Activated CD8-positive, alpha-beta memory T cell treated with anti-CD3 and anti-CD28 coated beads for 48 hours (primary cell): ENCODE measurements at places on chromosomes 5 and 9.
A peak's percentile ranks its signal among the peaks of the same experiment; 100 is the strongest.

DNA sequence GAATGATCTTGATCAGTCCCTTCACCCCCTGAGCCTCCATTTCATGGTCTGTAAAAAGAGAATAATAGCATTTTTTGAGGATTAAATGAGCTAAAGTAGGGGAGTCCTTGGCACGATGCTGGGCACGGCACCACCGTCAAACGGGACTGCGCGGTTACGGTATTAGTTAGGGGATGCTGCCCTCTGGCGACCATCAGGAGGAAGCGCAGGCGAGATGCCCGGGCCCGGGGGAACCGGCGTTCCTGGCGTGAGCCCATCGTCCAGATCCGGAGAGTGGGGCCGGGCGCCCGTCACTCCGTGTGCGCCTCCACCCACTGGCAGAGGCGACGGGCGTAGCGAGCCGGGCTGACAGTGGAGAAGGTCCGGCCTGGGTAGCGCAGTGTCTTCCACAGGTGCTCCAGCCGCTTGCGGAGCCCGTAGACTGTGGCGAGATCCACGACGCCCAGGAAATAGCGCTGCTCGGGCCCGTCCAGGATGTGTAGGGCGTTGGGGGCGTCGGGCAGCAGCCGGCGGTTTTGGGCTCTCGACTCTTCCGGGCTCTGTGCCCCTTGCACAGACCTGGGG, 4.8 kb upstream of the ST6GALNAC4 start:
- DNase-seq = peak; percentile 80

DNA sequence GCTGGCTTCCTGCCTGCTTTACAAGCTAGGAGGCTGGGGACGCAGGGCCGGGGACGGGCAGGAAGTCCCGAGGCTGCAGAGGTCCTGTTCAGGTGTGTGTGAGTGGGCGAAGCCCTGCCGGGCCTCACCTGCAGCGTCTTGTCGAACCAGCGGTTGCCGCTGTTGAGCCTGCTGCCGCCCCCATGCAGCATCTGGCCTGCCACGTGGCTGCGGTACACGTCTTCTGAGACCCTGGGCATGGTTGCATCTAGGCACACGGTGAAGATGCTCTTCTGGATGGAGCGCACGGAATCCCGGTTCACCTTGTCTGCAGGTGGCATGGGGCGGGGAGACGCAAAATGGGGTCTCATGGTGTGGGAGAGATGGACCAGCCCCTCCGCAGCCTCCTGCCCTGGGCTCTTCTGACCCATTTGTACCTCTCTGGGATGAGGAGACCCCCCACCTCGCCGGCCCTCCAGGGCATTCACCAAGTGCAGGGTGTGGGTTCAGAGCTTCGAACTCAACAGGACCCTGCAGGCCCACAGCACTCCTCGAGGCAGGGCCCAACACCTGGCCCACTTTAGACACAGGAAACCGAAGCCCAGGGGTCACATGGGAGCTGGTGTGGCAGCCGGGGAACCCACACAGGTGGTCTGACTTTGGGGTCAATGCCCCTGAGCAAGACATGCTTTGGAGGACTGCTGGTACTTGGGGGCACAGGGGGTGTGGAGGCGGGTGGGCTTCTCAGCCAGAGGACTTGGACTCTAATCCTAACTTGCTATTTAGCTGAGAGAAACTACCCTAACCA, 10.0 kb downstream of the CRAT start:
- no peak for DNase-seq

DNA sequence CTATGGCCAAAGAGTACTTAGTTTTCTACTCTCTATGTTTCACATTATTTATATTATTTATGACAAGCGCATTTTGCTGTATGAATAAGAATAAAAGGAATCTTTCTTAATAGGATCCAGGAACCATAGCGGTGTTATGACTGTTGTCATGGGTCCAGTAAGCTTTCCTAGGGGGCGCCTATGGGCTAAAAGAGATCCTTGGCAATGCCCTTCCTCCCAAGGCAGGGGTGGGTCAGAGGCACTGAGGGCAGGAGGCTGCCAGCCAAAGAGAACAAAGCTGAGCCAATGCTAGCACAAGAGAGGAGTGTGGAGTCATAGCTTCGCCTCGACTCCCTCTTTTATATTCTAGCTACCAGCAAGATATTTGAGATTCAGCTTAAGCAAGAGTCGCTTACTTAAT, 98.4 kb upstream of the GNAQ start:
- no peak for DNase-seq

DNA sequence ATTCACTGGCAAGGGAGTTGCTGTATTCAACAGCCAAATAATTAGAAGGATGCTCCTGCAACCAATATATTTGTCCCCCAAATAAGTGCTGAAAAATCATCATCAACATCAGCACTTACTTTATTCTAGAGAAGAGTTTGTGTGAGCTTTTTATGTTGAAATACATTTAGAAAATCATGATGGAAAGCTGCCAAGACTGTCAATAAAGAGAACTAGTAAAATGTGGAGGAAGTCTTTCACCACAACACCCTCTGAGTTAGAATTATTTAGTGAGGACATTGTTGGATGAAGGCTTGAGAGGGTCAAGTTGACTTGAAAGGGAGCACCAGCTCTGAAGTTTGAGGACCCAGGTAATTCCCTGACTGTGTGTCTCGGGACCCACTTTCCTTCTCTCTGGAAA, 100.2 kb upstream of the TBCA start:
- DNase-seq = no peak

DNA sequence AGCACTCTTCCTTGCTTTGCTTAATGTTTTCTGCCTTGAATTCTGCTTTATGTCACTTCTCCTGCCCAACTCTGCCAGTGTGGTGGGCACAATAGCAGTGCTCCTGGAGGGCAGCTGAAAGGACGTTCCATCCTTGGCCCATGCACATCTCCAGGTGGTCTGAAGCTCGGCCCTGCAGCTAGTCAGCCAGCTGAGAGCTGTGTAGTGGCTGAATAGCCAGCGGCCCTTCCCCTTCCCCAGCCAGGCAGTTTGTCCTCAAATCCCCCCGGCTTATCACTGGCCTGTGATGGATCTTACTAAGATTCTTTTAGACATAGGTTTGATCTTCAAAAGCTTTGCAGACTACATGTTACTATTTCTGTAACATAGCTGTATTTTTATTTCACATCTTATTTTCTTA, 42.7 kb upstream of the ANGPTL2 start:
- no peak for DNase-seq

- DNase-seq = no peak
These were observed 73.8 kb upstream of the IL17B start for GRCh38 chr5:149452665-149453617.

GRCh38 chr5:100790170-100790665, 112.9 kb downstream of the ST8SIA4 start:
- DNase-seq = no peak

- DNase-seq = no peak
These were observed 47.4 kb downstream of the VAV2 start for GRCh38 chr9:133944746-133945135.

DNA sequence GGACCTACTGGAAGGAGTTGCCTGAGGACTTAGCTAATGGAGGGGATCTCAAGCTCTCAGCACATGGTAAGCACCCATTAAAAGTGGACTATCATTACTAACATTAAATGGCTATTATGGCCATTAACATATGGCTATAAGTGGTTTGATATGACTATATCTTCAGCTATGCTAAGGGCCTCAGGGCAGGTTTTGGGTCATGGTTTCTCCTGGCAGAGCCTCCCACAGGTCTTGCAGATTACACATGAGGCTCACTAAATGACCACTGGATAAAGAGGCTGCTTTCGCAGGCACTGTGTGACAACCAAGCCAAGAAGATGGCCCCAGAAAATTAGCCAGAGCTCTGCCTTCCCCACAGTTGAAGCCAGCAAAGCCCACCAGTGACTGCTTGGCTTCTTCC, 15.4 kb downstream of the CCNJL start:
- DNase-seq = no peak

- no peak for DNase-seq
These were observed 878 bp upstream of the HMCN2 start for GRCh38 chr9:130264414-130265350.

DNA sequence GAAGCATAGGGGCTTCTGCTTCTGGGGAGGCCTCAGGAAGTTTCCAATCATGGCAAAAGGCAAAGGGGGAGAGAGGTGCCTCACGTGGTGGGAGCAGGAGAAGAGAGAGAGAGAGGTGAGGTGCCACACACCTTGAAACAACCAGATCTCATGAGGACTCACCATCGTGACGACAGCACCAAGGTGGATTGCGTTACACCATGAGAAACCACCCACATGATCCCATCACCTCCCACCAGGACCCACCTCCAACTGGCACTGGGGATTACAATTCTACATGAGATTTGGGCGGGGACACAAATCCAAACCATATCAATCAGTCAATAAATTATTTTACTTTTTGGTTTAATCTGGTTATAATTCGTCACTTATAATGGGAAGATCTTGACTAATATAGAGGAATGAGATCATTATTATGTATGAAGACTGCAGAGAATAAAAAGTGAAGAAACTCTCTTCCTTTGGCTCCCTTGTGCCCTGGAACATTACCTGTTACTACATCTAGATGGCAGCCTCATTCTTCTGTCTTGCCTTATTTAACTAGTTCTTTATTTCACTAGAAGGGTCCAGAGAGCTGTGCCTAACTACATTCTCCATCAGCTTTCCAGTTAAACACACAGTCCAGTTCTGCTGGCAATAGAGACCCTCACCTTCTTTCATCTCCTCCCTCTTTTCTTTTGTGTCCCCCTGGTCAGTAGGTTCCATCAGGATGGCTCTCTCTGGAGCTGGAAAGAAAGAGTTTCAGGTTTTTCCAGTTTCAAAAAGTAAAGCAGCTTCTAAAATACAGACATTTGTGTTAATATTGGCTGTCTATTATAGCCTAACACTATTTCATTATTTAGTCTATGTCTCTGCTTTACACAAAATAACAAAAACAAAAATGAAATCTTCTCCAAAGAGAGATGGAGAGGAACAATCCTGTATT, 21.7 kb upstream of the SPINK7 start:
- no peak for DNase-seq

DNA sequence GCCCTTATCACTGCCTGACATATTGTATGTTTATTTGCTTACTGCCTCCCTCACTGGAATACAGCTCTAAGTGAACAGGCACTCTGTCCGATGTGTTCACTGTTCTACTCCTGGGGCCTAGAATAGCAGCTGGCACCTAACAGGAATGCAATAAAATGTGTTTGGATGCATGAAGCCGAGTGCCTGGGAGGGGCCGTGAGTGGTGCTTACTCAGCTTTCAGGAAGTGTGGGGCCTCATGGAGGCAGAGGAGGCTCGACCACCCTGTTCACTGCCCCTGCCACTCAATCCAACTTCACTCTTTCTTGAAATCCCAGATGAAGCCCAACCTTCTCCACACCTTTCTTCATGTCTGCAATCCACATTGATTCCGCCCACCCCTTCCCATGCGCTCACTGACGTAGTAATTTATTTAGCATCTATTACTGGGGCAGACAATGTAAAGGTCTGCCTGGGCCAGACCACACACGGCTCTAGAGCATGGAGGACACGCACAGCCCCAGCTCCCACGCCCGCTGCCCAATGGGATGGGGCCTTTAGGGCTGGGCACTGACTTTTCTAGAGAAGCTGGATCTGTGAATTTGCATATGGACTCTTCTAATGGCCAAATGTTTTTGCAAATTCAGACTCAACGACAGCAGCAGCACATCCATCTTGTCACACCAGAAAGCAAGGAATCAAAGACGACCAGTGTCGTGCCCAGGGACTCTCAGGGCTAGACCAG, 21.3 kb downstream of the TBC1D9B start:
- no peak for DNase-seq

- DNase-seq = no peak
These were observed 93.4 kb downstream of the PLK2 start for GRCh38 chr5:58366461-58366860.

DNA sequence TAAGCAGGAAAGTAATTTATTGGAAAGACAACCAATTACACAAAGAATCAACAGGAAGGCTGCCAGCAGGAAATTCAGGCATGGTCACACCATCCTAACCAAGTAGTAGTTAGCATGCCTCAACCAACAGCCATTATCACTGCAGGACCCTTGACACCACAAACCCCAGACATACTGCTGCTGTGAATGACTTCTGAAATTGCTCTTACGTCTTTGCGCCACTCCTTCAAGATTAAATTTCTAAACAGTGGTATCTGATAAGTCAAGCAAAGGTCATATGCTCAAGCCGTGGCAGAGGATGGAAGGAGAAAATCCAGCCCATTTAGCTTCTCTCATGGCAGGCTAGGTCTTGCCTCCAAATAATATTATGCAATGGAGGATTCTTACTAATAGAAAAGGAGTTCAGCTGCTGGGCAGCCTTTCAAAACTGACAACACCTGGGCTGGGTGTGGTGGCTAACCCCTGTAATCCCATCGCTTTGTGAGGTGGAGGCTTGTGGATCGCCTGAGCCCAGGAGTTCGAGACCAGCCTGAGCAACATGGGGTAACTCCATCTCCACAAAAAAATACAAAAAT, 5.0 kb upstream of the PTGER4 start:
- DNase-seq = no peak

GRCh38 chr5:131760793-131761192, 36.0 kb downstream of the FNIP1 start:
- no peak for DNase-seq

GRCh38 chr9:1941989-1942388, 73.2 kb upstream of the SMARCA2 start:
- no peak for DNase-seq

DNA sequence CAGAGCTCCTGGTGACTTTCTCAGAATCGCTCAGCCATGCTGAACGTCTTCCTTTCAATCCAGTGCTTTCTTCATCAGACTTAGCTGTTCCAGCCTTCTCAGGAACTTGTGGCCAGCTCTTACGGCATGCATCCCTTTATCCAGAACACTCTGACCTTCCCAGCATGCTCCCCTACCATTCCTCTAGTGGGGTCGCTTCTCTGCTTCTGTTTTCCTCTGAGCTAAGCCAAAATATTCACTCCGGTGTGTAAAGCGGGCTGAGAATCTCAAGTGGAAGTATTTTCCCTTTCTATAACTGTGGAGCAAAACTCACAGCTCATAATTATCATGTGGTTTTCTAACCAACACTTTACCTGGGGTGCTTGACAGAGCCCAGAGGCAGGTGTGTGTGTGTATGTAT, 6.2 kb downstream of the DCANP1 start:
- DNase-seq = no peak

GRCh38 chr5:1468247-1468612, 23.0 kb upstream of the SLC6A3 start:
- no peak for DNase-seq

GRCh38 chr9:76581731-76582130, 122.7 kb downstream of the GCNT1 start:
- no peak for DNase-seq

DNA sequence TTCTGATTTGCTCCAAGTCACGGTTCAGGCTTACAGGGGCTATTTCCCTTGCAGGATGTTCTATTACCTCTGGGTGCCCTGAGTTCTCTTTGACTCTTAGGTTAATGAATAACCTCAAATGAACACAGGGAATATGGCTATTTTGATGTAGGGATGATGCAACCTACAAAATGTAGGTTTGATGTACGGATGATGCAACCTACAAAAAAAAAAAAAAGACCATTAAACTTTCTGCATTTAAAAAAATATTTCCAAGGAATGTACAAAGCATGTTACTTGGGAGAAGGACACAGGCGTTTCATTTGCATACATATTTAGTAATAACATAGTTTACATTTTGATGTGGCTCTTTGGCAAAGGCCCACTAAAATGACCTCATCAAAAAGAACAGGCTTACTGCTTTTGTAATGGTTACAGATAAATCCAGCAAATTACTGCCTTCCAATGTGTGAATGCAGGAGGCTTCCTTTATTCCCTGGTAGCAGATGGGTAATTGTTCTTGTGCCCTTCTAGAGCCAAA, 36.3 kb downstream of the ZNF474 start:
- no peak for DNase-seq

- no peak for DNase-seq
These were observed 19.8 kb downstream of the IFT74 start for GRCh38 chr9:26975728-26976707.

- DNase-seq = no peak
These were observed 77.0 kb upstream of the TBC1D2 start for GRCh38 chr9:98332405-98332831.

GRCh38 chr5:125061726-125062125, 315.3 kb upstream of the ZNF608 start:
- DNase-seq = no peak
